Activated T-helper 1 cell treated with anti-CD3 and anti-CD28 coated beads, Interleukin-2, amount 50 U/mL, for 16 hours (primary cell): ENCODE measurements at places on chromosomes 3 and 15.

- no peak for DNase-seq
These were observed 1.1 kb downstream of the TM4SF18 start for GRCh38 chr3:149332227-149332765.

DNA sequence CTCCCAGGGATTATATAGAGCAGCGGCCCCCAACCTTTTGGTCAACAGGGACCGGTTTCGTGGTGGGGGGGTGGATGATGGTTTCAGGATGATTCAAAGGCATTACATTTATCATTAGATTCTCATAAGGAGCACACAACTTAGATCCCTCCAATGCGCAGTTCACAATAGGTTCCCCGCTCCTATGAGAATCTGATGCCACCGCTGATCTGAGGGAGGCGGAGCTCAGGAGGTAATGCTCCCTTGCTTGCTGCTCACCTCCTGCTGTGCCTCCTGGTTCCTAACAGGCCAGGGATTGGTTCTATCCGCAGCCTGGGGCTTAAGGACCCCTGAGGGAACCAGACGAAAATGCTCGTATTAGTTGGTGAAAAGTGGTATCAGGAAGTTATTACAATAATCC lies 1.3 kb upstream of the HACD2 start:
- DNase-seq: no peak

DNA sequence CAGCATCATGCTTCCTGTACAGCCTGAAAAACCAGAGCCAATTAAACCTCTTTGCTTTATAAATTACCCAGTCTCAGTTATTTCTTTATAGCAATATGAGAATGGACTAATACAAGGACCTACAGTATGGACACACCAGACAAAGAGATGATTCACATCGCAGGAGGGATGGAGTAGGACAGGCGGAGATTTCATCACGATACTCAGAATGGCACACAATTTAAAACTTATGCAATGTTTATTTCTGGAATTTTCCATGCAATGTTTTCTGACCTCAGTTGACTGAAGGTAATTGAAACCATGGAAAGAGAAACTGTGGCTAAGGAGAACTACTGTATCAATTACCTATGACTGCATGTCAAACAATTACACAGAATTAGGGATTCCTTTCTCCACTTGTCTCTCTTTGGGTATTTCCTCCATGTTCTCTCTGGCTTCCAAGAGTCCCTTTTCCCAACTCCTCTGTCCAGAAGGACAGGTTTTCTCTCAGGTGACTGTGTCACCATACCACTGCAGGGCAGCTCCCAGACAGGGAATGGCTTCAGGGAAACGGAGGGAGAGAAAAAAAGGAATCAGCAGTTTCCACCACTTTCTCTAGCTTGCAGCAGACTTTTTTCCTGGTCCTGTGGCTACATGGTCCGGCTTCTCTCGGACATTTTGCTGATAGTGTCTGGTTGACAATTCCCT lies 3.0 kb upstream of the ANO10 start:
- DNase-seq: no peak

- DNase-seq: no peak
These were observed 136.3 kb upstream of the LRRFIP2 start for GRCh38 chr3:37310666-37311050.

DNA sequence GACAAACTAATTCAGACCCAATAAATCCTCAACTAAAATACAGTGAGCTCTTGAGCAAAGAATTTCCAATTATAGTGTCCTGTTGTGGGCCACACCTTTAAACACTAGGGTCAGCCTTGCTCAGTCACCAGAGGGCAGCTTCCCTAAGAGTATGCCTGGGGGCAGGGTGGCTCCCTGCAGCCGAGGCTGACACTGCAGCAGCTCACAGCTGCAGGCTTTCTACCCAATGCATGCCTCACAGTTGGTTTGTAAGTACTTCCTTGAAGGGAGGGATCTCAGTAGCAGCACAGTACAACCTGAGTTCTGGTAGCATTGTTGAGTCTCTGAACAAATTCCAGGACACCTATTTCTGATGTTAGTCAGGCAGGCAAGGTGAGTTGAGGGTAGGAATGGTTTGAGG lies 335.6 kb downstream of the TUSC7 start:
- no peak for DNase-seq

DNA sequence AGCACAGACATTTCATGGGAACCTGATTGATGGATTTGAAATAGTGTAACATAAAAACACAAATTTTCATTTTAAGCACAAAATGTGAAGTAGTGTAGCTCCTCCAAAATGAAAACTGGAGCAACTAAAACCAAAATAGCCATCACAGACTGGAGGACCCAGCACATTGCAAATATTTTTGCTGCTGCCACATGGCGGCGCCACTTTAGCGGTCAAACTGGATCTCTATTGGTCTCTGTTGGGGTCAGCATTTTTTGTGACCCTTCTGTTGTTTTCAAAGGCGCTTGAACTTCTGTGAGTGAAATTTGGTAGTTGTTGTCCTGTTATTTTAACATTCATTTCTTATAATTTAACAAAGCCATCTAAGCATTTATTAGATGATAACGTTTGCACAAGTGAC lies 259.9 kb downstream of the IL20RB start:
- no peak for DNase-seq

GRCh38 chr15:25852661-25853524 lies 10.2 kb downstream of the ATP10A start:
- DNase-seq: no peak

- no peak for DNase-seq
These were observed 3.3 kb upstream of the RNU6-1 start for GRCh38 chr15:67843092-67843501.

- DNase-seq: no peak
These were observed 6.9 kb downstream of the ACAD11 start for GRCh38 chr3:132652640-132653270.
